ENCODE measurements at places on chromosomes 2 and 18. TPM values are rescaled to one million over a fixed set of nuclear protein-coding genes. Genes with fewer than 3 reads are reported as not detected.

GRCh38 chr2:105824446-105824845 is 79.7 kb downstream of the NCK2 start:
- no peak overlapping the region for H3K4me3 ChIP-seq
- H3K36me3 ChIP-seq, result no peaks in the 10 kb centered on the region
- no peak overlapping the region for H3K27ac ChIP-seq
- H3K4me1 ChIP-seq, result no peaks in the 10 kb centered on the region
- DNase-seq, result no peak

The ORMDL1 gene
- total RNA-seq, result 51.6 TPM

- no peaks in the 10 kb centered on the region for H3K27me3 ChIP-seq
- H3K27ac ChIP-seq, result no peak overlapping the region
- DNase-seq, result no peak
- no peak overlapping the region for H3K4me3 ChIP-seq
These were observed 12.0 kb upstream of the ZNF396 start for GRCh38 chr18:35389095-35389618.

The CBLN2 gene
- total RNA-seq, result not detected

DNA sequence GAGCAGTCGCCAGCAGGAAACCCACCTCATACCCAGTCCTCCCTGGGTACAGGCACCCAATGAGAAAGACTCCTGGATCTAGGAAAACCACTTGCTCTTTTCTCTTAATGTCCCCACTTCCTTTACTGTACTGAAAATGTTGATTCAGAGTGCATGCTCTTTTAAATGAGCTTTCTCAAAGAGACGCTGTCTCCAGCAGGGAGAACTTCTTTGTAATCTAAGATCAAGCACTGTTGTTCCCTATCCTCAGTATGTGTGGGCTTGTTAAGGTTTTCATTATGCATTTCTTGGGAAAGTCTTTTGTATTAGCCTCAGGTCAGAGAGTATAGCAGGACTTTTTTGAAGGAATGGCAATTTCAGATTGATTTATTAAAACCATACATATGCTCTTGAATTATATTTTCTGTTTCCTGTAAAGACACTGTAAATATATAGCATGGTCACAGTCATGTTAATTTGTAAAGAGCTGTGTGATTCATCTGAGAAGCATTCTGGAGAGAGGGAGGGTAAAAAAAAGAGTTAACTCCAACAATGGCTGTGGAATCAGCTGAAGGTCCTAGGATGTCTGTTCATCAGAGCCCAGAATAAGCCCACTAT is 178.1 kb downstream of the MGAT5 start:
- H3K27me3 ChIP-seq, result peaks cover 40% of the 10 kb centered on the region
- H3K36me3 ChIP-seq, result no peaks in the 10 kb centered on the region
- no peaks in the 10 kb centered on the region for H3K4me1 ChIP-seq

DNA sequence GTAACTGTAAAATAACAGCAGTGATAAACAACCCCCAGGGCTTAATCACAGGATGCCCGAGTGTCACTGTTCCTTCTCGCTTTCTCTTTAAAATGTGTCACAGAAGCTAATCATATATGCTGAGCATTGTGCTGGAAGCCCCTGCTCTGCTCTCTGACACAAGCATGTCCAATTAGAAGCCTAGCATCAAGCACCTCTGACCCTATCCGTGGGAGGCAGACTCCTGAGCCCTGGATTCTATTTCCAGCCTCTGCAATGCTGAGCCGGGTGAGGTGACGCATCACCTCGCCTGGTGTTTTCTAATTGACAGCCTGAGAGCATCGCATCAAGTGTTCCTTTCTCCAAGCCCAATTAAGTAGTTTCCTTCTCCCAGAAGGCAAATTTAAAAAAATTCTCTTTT is 19.7 kb upstream of the SCG2 start:
- no peaks in the 10 kb centered on the region for H3K36me3 ChIP-seq
- no peak for DNase-seq
- H3K27me3 ChIP-seq, result peaks cover 45% of the 10 kb centered on the region
- H3K4me1 ChIP-seq, result peaks cover 16% of the 10 kb centered on the region
- no peak overlapping the region for H3K4me3 ChIP-seq

GRCh38 chr18:46164920-46165319 is 60.7 kb downstream of the HAUS1 start:
- H3K4me1 ChIP-seq, result peaks cover 8% of the 10 kb centered on the region
- no peak for DNase-seq
- H3K27ac ChIP-seq, result no peak overlapping the region
- H3K27me3 ChIP-seq, result no peaks in the 10 kb centered on the region

The SAG gene
- total RNA-seq, result not detected

DNA sequence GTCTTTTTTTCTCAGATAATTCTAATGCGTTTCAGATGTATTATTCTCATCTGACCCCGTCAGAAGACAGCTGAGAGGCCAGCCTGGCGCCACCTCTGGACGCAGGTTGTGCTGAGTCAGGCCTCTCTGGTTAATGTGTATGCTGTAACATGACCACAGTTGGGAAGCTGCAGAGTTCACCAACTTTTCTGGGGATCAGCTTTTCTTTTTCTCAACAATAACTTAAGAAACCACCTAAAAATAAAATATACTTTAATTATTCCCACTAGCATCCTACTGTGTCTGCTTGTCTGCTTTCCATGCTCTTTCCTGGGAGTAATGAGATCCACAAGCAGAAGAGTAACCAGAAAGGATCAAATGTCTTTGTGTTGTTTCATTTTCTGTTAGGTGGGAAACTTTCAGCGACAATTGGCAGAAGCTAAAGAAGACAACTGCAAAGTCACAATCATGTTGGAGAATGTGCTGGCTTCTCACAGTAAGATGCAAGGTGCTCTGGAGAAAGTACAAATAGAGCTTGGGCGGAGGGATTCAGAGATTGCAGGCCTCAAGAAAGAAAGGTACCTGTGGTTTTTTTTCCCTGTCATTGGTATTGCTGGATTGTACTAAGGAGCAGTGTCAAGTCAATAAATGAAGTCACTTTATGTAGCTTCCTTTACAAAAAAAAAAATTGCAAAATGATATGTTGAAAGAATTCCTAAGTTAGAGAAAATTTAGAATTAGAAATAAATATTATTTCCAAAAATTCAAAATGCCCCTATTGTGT is 79.8 kb downstream of the CCDC150 start:
- no peaks in the 10 kb centered on the region for H3K27me3 ChIP-seq
- H3K4me1 ChIP-seq, result no peaks in the 10 kb centered on the region
- H3K4me3 ChIP-seq, result no peak overlapping the region
- H3K36me3 ChIP-seq, result peaks cover 36% of the 10 kb centered on the region
- H3K27ac ChIP-seq, result no peak overlapping the region

All from H1 (cell line).